ENCODE measurements at places on chromosomes 1 and 21.

GRCh38 chr1:212608959-212609700, 569 bp downstream of the ATF3 start:
- peak; percentile 28 for DNase-seq

- no peak for DNase-seq
Measured at GRCh38 chr1:43206600-43207228, 34.6 kb downstream of the CFAP57 start.

- no peak for DNase-seq
Measured at GRCh38 chr1:59705466-59706302, 109.1 kb upstream of the HOOK1 start.

- no peak for DNase-seq
Measured at GRCh38 chr1:169155675-169156074, 49.2 kb downstream of the ATP1B1 start.

DNA sequence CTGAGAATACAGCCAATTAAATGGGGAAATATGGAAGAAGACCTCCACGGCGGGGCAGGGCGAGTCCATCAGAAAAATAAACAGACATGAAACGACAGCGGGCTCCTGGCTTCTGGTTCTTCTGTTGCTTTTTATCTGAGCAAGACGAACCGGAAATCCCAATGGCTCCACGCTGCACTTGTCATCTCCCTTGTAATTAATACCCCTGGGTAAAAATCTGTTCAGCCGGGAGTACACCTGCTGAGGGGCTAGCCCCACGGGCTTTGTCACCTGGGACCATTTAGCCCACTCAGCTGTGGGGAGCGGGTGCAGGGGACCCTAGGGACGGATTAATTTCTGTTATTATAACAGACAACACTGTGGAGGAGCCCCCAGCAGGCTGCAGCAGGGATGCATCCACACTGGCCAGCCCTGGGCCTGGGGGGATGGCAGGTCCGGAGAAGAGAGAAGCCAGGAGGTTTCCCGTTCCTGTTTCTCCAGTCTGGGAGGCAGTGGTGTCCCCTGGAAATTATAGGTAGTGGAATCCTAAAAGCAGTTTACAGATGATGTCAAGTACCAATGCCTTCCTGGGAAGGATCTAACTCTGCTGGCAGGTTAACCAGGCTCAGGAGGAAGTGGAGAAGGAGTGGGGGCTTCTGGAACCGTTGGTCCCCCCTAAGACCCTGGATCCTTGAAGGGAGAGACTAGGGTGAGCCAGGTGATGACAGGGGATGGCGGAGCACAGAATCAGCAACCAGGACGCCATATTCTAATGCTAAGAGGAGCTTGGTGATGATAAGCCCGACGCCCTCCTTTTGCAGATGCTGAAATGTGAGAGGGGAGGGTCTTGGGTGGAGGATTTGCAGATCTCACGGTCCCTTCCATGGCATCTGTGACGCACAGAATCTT, 566.1 kb downstream of the PTPRU start:
- no peak for DNase-seq

- DNase-seq, result no peak
Measured at GRCh38 chr1:224866940-224867339, 62.5 kb upstream of the DNAH14 start.

- no peak for DNase-seq
Measured at GRCh38 chr1:62796221-62796620, 12.3 kb downstream of the ATG4C start.

DNA sequence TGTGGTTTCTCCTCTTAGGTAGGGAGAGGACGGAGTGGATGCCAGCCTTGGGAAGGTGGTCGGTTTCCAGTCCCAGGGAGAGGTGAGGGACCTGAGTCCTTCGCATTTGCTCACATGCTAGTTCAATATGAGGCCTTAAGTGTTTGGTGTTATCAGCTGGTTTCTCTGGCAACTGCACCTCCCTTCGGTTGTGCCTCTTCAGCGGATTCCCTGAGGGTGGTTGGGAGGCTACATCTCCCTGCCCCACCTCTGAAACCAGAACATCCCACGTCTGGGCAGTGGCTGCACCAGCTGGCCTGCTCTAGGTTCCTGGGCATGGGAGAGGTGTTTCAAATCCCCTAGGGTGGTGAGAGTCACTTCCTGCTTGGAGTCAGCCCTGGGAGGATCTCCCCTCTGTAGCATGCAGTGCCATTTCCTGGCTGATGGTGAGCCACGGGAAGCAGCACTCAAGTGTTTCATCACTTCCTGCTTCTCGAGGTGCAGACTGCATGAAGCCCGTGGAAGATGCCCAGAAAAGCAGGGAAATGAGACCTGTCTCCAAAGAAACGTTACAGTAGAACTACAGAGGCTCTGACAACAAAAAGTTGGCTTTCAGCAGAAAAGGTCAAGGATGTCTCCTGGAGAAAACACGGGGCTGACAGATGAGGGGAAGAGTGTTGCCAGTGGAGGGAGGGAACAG, 4.5 kb downstream of the TMEM125 start:
- no peak for DNase-seq

DNA sequence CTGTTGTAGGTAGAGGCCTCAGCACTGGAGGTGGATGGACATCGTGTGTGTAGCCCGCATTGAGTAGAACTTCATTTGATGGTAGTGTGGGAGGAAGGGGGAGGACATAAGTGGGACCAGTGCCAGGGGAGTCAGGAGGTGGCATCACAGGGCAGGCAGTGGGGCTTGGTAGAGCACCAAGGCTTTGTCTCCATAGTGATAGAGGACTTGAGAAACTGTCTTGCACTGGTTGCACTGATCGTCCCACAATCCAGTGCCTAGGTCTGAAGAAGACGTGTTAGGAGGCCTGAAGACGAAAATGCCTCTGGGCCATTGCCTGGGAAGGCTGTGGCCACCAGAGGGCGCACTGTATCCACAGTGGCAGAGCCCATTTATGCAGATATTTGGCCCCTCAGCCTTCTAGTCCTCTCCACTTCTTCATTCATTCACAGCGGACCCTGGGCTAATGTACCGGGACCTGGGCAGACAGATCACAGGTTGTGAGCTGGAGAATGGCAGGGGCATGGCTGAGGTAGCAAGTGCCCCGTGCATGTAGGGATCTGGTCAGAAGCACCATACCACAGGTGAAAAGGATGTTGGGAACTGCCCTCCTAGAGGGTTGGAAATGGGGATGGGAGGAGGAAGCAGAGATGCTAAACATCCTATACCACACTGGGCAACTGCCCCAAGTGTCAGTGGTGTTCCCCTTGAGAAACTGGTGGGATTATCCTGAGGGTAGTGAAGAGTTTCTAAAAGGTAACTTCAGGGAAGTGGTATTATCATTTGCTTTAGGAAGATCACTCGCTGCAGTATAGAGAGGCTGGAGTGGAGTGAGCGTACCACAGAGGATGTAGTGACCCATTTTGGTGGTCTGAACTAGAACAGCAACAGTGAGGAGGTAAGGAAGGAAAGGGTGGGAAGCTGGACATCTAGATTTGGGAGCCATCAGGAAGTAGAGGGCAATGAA, 95.3 kb downstream of the PIK3R3 start:
- peak; percentile 30 for DNase-seq
